ENCODE measurements at places on chromosomes 12 and 14. TPM values are rescaled to one million over a fixed set of nuclear protein-coding genes. Genes with fewer than 3 reads are reported as not detected.
A peak's percentile ranks its signal among the peaks of the same experiment; 100 is the strongest.

DNA sequence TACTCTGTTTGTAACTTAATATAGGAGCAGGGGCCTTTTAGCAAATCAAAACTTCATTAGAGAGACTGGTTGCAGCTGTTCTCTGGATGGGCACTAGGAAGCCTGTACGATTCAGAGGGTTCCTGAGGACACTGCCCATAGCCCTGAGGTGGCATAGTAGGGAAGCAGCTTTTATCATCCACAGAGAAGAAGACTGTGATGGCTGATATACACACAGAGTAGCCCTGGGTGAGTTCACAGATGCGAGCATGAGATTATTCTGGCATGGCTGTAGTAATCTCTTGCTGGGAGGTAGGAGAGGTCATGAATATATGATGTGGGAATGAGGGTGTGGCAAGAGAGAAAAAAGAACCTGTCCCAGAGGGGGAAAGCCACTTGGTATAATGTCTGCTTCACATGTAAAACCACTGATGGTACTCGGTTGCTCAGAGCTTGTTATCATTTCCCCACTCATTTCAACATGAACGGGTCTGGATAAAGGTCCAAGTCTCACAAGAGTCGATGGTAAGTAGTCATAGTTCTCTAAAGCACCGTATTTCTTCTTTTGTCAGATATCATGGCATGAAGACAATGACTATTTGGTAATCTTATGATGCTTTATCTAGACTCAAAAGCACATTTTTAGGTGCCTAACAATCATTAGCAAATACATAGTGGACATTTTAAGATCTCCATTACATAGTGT, 52.0 kb downstream of the PEBP1 start:
- peaks cover 35% of the 10 kb centered on the region for H3K4me1 ChIP-seq
- no peaks in the 10 kb centered on the region for H3K27me3 ChIP-seq
- no peak for DNase-seq
- no peak overlapping the region for H3K4me3 ChIP-seq
- H3K36me3 ChIP-seq: peaks cover 4% of the 10 kb centered on the region

SLC25A47 gene
- total RNA-seq: not detected

MANSC4 gene
- not detected for total RNA-seq

GRCh38 chr12:49482095-49483051, 56.5 kb upstream of the KCNH3 start:
- DNase-seq: no peak
- H3K4me3 ChIP-seq: no peak overlapping the region
- no peak overlapping the region for H3K27ac ChIP-seq
- no peaks in the 10 kb centered on the region for H3K27me3 ChIP-seq

DNA sequence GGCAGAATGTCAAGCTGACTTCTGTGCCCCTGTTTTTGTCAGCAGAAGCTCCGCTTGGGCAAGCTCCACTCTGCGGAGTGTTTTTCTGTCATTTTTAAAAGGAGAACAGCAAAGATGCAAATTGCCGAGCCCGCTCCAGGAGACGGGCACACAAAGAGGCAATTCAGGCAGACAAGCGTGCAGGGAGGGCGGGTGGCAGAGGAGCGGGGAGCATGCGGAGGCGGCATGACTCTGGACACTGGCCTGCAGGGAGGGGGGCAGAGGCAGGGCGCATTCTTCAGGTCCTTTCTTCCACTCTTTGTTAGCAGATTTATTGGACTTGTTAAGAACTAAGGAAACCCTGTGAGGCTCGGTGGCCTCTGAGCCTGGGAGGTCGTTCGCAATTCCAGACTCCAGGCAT, 187.3 kb upstream of the RMST start:
- H3K4me1 ChIP-seq: peaks cover 11% of the 10 kb centered on the region
- DNase-seq: peak; percentile 15
- peaks cover 59% of the 10 kb centered on the region for H3K27me3 ChIP-seq
- H3K27ac ChIP-seq: no peak overlapping the region
- no peaks in the 10 kb centered on the region for H3K36me3 ChIP-seq
- H3K4me3 ChIP-seq: peak overlapping the region; percentile 17

GRCh38 chr12:86230516-86231146, 25.6 kb downstream of the MGAT4C start:
- no peak for DNase-seq
- H3K36me3 ChIP-seq: no peaks in the 10 kb centered on the region
- H3K27me3 ChIP-seq: no peaks in the 10 kb centered on the region

- H3K27me3 ChIP-seq: no peaks in the 10 kb centered on the region
- no peak overlapping the region for H3K4me3 ChIP-seq
- no peak for DNase-seq
Measured at GRCh38 chr12:88615490-88615889, 35.2 kb upstream of the KITLG start.

GRCh38 chr14:101588286-101588975, 27.1 kb downstream of the DIO3 start:
- H3K4me3 ChIP-seq: no peak overlapping the region
- H3K4me1 ChIP-seq: no peaks in the 10 kb centered on the region
- DNase-seq: no peak
- H3K36me3 ChIP-seq: no peaks in the 10 kb centered on the region

DNA sequence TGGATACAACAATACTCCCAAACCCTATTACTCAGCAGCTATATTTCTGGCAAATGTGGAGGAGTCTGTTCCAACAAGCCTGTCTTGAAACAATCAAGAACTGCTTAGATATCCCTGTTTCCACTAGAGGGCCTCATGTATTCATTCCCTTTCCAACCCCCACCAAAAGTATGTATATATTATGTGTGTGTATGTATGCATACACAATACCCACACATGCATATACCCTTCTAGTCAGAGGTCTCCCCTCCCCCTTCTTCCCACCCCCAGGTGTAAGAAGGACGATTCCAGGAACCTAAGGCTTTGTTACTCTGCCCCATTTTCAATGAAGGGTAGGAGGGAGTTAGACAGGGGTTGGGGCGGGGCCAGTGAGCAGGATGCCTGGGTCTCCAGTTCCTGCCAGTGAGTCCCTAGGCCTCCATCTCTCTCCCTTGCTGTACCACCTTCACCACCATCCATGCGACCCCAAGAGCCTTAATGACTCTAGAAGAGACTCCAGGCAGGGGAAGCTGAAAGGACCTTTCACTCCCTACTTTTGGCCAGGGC, at the start of gene DGKA:
Gene DGKA, plus strand, starts transcription at position 392 of the 546 bp plus-strand sequence. CDS start 5,342 bp downstream, outside the sequence.
- no peaks in the 10 kb centered on the region for H3K27me3 ChIP-seq
- peak; percentile 62 for DNase-seq
- H3K27ac ChIP-seq: peak within 1 kb of the TSS; percentile 31
- peaks cover 22% of the 10 kb centered on the region for H3K4me1 ChIP-seq

FAM186B gene
- 0.29 TPM for total RNA-seq

- peak overlapping the region; percentile 52 for H3K27ac ChIP-seq
- peaks cover 41% of the 10 kb centered on the region for H3K4me1 ChIP-seq
- peaks cover 15% of the 10 kb centered on the region for H3K36me3 ChIP-seq
Measured at GRCh38 chr12:65961190-65962035, 137.1 kb downstream of the HMGA2 start.

DNA sequence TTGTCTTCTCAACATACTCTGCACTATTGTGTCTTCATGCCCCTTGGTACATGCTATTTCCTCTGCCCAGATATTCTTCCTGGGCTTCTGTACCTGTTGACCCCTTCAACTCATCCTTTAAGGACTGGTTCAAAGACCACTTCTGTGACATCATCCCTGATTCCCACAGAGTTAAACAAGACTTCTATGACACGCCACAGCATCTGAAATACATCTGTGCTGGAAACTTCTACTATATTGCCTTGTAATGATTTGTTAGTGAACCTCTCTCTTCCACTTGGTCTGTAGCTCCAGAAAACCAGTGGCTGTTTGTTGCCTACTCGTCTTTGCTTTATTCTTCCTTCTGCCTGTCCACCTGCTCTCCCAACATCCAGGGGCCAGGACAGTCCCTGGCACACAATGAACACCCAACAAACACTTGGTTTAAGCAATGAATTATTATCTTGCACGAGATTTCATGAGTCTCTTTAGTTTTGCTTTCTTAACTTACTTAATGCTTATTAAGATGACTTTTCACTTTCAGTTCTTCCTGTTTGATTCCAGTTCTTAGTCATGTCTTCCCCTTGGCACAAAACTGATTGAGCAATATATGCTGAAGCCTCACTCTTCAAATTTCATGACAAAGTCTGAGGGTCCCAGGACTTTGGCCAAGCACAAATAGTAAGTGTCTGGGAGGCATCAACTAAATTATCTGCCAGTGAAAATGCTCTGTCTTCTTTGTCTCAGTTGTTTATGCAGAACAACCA, 485.9 kb downstream of the APAF1 start:
- no peak overlapping the region for H3K27ac ChIP-seq
- H3K4me1 ChIP-seq: no peaks in the 10 kb centered on the region
- H3K36me3 ChIP-seq: no peaks in the 10 kb centered on the region
- no peaks in the 10 kb centered on the region for H3K27me3 ChIP-seq

FOXN4 gene
- not detected for total RNA-seq

- no peak overlapping the region for H3K27ac ChIP-seq
- no peaks in the 10 kb centered on the region for H3K4me1 ChIP-seq
- no peak overlapping the region for H3K4me3 ChIP-seq
- no peaks in the 10 kb centered on the region for H3K27me3 ChIP-seq
- no peaks in the 10 kb centered on the region for H3K36me3 ChIP-seq
Measured at GRCh38 chr12:84976133-84976532, 59.9 kb downstream of the TSPAN19 start.

TMPRSS12 gene
- not detected for total RNA-seq

DNA sequence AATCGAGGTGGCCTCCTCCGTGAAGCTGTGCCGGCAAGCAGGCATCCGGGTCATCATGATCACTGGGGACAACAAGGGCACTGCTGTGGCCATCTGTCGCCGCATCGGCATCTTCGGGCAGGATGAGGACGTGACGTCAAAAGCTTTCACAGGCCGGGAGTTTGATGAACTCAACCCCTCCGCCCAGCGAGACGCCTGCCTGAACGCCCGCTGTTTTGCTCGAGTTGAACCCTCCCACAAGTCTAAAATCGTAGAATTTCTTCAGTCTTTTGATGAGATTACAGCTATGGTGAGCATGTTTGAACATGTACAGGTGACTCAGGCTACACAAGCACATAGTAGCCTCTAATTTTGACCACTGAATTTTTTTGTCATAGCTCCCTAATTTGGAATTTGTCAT, 59.7 kb downstream of the ATP2A2 start:
- peaks cover 99% of the 10 kb centered on the region for H3K36me3 ChIP-seq
- no peaks in the 10 kb centered on the region for H3K27me3 ChIP-seq
- peak overlapping the region; percentile 30 for H3K27ac ChIP-seq
- no peak for DNase-seq

GRCh38 chr14:21912367-21912766, 238.7 kb upstream of the OR4E1 start:
- DNase-seq: no peak
- no peak overlapping the region for H3K4me3 ChIP-seq
- no peaks in the 10 kb centered on the region for H3K36me3 ChIP-seq
- H3K27me3 ChIP-seq: no peaks in the 10 kb centered on the region
- H3K4me1 ChIP-seq: peaks cover 31% of the 10 kb centered on the region

DNA sequence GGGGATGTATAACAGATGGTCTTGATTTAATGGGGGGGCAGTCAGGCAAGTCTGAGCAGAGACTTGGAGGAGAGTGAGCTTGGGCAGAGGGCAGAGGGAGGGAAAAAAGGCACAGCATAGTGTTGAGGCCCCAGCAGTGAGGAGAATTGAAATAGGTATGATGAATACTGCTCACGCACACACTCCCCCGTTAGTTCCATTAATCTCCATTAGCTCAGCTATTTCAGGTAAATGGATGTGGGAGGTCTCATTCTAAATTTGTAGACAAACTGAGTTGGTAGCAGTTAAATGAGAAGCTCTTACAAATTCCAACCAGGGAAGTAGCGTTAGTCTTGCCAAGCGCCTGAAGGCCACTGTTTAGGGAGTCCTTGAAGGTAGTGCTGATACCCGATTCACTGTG, 66.7 kb upstream of the STON2 start:
- no peak for DNase-seq
- no peaks in the 10 kb centered on the region for H3K27me3 ChIP-seq
- H3K4me1 ChIP-seq: no peaks in the 10 kb centered on the region
- H3K27ac ChIP-seq: no peak overlapping the region
- peaks cover 10% of the 10 kb centered on the region for H3K36me3 ChIP-seq

AQP5 gene
- 51.9 TPM for total RNA-seq

- peak; percentile 52 for DNase-seq
- peaks cover 11% of the 10 kb centered on the region for H3K4me1 ChIP-seq
- no peaks in the 10 kb centered on the region for H3K27me3 ChIP-seq
- peaks cover 10% of the 10 kb centered on the region for H3K36me3 ChIP-seq
- H3K27ac ChIP-seq: peak overlapping the region; percentile 14
- H3K4me3 ChIP-seq: no peak overlapping the region
Measured at GRCh38 chr14:74988131-74988530, 14.6 kb upstream of the EIF2B2 start.

DNA sequence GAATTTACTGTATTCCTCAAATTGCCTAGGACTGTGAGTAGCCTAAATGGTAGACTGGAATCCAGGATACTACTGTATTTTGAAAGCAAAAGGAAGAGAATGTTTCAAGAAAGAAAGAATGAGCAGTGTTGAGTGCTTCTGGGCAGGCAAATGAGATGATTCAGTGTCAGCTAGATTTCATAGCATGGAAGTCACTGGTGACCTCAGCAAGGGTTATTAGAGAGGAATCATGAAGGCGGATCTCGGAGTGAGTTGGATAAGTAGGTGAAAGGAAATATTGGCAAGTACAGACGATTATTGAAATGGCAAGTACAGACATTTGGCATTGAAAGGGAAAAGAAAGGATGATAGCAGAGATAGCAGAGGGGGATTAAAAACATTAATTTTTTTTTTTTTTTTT, 27.1 kb downstream of the VRK1 start:
- no peak overlapping the region for H3K27ac ChIP-seq
- H3K4me1 ChIP-seq: peaks cover 13% of the 10 kb centered on the region
- no peak overlapping the region for H3K4me3 ChIP-seq
- DNase-seq: no peak
- no peaks in the 10 kb centered on the region for H3K36me3 ChIP-seq
- H3K27me3 ChIP-seq: no peaks in the 10 kb centered on the region

GRCh38 chr14:69135133-69135532, 17.8 kb downstream of the DCAF5 start:
- no peaks in the 10 kb centered on the region for H3K36me3 ChIP-seq
- DNase-seq: no peak
- H3K4me1 ChIP-seq: peaks cover 17% of the 10 kb centered on the region
- no peak overlapping the region for H3K27ac ChIP-seq

GRCh38 chr12:124764870-124765580, 98.6 kb downstream of the SCARB1 start:
- H3K27ac ChIP-seq: peak overlapping the region; percentile 43
- peaks cover 47% of the 10 kb centered on the region for H3K4me1 ChIP-seq
- H3K36me3 ChIP-seq: peaks cover 23% of the 10 kb centered on the region

DNA sequence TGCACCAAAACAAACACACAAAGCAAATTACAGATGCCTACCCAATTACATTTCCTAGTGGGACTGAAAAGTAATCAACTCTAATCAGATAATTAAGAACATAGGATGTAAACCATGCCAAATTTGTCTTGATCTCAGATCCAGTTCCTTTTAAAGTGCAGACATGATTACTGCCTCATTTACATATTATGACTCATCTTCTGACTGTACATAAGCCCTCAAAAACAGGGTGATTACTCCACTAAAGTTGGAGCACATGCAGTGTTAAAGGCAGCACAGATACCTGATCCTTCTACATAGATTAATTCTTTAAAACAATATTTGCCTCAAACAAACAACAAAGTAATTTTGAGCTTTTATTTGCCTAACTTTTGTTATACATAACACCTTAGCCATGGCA, 337.2 kb downstream of the RPS29 start:
- peaks cover 13% of the 10 kb centered on the region for H3K27me3 ChIP-seq
- H3K4me1 ChIP-seq: no peaks in the 10 kb centered on the region
- H3K4me3 ChIP-seq: no peak overlapping the region
- H3K36me3 ChIP-seq: no peaks in the 10 kb centered on the region
- H3K27ac ChIP-seq: no peak overlapping the region
- DNase-seq: no peak

GRCh38 chr12:80373666-80374065, 70.4 kb upstream of the PTPRQ start:
- H3K27me3 ChIP-seq: no peaks in the 10 kb centered on the region
- DNase-seq: no peak
- H3K4me3 ChIP-seq: no peak overlapping the region
- H3K36me3 ChIP-seq: no peaks in the 10 kb centered on the region
- no peaks in the 10 kb centered on the region for H3K4me1 ChIP-seq
